Stimulated activated CD4-positive, alpha-beta T cell treated with anti-CD3 and anti-CD28 coated beads, Interleukin-4, amount 100 ng/mL, for 1 hour (primary cell): ENCODE measurements at places on chromosomes 4 and X.

GRCh38 chr4:101328063-101328602 lies 19.2 kb downstream of the PPP3CA start:
- DNase-seq: no peak

DNA sequence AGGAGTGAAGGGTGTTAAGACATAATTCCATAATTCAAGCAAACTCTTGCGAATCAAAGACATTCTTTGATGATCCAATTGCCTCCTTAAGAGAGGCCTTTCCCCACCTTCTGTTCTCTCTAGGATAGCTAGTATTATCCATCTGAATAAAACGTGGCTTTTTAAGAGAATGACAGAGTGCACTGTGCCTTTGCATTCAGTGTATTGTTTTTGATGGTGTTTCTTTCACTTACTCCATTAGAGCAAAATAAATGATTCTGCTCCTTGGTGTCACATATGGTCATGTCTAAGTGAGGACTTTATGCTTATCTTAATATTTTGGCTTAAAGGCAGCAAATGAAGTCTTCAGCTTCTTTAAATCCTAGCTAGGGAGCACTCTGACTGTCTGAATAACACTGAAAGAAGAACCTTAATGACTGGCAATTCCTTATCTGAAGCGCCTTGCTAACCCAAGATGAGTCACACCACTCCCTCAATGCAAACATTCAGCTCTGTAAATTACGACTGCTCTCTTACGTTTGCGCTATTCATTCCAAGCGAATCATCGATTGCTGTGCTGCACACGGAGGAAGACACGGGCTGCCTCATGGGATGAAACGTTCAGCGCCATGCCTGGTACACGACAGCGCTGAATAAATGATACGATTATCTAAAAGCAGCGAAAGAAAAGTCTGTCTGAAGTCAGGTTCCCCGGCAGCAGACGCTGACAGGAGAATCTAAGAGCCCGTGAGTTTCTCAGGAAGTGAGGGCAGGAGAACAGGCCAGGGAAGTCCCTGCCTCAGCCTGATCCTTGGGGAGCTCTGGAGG lies 35.1 kb upstream of the GEMIN8 start:
- no peak for DNase-seq

DNA sequence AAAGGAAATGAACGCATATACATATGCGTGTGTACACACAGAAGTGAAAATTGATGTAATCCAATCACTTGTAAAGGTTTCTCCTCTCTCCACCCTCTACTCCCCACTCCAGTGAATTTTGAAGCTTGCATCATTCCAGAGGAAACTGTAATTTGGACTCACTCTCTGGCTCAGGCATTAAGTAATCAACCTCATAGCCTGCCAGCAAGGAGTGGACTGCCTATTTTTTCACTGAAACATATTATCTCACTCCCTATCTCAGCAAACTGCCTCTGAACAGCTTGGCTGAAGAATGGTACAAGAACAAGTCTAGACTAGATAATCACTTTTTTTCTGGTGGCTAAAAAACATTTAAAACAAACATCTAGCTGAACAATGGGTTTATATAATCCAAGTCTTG lies 124.2 kb downstream of the C4orf51 start:
- no peak for DNase-seq

DNA sequence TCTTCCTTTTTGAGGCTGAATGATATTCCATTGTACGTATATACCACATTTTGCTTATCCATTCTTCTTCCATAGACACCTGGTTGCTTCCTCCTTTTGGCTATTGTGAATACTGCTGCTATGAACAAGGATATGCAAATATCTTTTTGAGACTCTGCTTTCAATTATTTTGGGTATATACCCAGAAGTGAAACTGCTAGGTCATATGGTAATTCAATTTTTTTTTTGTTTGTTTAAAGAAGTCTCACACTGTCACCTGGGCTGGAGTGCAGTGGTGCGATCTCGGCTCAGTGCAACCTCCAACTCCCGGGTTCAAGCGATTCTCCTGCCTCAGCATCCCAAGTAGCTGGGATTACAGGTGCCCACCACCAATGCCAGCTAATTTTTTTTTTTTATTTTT lies 75.3 kb downstream of the METTL14 start:
- no peak for DNase-seq

- DNase-seq: no peak
These were observed 158.1 kb upstream of the VCX3A start for GRCh38 chrX:6693051-6693450.

- DNase-seq: no peak
These were observed 856.8 kb downstream of the STIM2 start for GRCh38 chr4:27717431-27717755.

DNA sequence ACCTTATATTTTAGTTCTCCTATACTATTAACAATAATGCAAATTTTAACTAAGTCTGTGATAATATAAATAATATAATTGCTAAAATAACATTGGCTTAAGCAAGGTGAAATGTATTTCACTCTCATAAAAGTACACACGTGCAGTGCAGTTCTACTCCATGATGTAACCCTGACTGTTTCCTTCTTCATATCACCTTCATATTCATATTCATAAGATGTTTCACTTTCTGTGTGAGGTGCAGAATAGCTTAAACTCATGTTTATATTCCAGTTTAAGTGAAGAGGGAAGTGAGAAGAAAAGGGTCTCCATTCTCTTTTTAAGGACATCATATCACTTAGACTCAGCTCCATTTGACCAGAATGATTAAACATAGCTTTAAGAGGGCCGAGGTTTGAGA lies 1810.0 kb upstream of the PCDH10 start:
- no peak for DNase-seq

GRCh38 chrX:37476571-37477170 lies 94.8 kb upstream of the LANCL3 start:
- DNase-seq: no peak

DNA sequence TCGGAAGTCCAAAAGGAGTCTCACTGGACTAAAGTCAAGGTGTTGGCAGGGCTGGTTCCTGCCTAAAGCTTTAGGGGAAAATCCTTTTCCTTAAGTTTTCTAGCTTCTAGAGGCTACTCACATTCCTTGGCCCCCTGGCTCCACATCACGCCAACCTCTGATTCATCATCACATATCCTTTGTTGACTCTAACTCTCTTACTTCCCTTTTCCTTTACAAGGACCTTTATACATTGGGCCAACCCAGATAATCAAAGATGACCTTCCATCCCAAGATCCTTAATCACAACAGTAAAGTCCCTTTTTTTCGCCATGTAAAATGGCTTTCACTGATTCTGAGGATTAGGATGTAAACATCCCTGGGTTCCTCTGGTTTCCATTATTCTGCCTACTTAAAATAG lies 146.4 kb upstream of the DCAF8L1 start:
- no peak for DNase-seq
